ENCODE measurements at places on chromosomes 3 and 15. TPM values are rescaled to one million over a fixed set of nuclear protein-coding genes. Genes with fewer than 3 reads are reported as not detected.

The ZNF592 gene
- 24.3 TPM for total RNA-seq

- no peak for DNase-seq
Measured at GRCh38 chr3:108953210-108953609, 469 bp downstream of the GUCA1C start.

The RTP1 gene
- not detected for total RNA-seq

DNA sequence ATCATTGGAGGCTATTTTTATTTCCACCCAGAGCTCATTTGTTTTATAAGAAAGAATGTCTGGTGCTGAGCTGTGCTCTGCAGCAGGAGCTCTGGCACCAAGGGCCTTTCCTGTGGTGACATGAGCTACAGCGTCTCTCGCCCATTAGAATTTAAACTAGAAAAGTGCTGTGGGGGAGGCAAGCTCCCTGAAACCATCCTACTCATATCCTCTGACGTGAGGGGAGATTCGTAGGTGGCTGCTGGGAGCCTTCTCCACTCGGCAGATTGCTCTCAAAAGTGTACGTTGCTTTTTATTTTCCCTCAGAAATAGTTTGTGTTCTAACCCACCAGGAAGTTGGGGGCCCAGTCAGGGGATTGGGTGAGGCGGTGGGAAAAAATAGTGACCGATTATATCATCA, 76.3 kb upstream of the ARHGEF3 start:
- DNase-seq, result peak; percentile 84

DNA sequence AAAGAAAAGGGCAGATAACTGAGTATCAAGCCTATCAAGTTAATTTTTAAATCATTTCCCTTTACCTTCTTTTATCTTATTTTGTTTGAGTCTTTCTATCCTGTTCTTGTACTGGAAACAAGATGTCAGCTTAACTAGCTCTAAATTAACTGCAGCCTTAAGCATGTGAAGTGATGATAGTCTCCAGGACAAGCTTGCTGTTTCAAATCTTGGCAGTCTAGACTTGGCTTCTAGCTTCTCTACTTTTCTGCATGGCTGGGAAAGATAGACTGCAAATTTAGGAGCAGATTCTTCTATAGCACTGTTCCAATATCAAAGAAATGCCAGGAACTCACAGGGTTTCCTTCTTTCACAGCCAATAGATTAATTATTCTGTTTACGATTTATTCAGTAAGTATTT, 1034.4 kb downstream of the TUSC7 start:
- DNase-seq, result no peak

GRCh38 chr3:71346061-71346460, 237.5 kb downstream of the FOXP1 start:
- no peak for DNase-seq

Measured in activated naive CD4-positive, alpha-beta T cell treated with anti-CD3 and anti-CD28 coated beads for 36 hours (primary cell).